Glomerular endothelial cell (primary cell): ENCODE measurements at places on chromosomes 3 and 15. TPM values are rescaled to one million over a fixed set of nuclear protein-coding genes. Genes with fewer than 3 reads are reported as not detected.

GRCh38 chr15:74785194-74786032, 3.5 kb downstream of the CSK start:
- no peak for DNase-seq

DNA sequence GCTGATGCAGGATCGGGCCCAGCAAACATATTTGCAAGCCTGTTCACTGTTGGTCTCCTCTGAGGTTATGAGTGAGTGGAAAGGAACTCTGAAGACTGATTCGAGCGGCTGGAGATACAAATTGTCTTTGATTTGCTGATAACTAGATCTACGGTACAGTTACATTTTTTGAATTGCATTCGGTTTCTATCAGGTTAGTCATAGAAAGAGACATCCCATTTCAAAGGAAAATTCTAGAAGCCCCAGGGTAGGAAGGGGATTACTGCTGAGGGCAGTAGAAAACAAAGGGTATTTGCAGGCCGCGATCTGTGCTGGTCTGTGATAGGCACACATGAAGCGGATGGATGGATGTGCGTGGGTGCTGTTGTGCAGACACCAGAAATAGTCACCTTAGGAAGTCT, 228.4 kb downstream of the ITPR1 start:
- no peak for DNase-seq

DNA sequence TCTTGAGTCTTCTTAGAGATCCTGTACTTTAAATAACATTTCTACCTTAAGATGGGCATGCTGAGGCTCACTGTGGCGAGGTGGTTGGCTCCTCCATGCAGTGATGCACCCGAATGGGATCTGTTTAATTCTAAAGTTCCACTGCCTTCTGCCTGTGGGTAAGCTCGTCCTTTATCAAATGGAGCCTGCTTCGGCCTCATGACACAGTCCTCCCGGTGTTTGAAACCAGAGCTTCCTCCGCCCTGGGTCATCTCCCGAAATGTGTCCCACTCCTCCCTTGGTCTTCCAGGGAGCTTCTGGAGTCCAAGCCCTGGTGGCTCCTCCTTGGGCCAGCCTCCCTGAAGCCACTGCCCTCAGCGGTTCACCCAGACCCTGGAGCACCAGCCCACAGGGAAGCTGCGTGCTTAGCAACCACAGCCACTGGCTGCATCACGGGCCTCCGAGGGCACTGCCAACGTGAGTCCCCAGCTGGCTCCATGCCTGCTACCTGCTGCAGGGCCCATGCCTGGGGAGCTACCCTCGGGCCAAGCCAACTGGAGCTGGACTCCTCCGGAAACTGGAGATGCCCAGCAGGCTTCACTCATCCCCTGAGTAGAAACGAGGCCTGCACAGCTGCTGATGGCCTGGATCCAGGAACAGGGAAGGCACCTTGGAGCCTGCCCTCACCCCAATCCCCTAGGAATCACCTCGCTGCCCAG, 3.3 kb downstream of the RHCG start:
- DNase-seq, result no peak

- no peak for DNase-seq
Measured at GRCh38 chr15:90219421-90220141, 14.2 kb downstream of the CIB1 start.

The SYNPR gene
- not detected in 2 replicates for total RNA-seq
